ENCODE measurements at places on chromosomes 11 and 22.

GRCh38 chr11:30459821-30460220, 126.3 kb downstream of the MPPED2 start:
- DNase-seq = no peak

DNA sequence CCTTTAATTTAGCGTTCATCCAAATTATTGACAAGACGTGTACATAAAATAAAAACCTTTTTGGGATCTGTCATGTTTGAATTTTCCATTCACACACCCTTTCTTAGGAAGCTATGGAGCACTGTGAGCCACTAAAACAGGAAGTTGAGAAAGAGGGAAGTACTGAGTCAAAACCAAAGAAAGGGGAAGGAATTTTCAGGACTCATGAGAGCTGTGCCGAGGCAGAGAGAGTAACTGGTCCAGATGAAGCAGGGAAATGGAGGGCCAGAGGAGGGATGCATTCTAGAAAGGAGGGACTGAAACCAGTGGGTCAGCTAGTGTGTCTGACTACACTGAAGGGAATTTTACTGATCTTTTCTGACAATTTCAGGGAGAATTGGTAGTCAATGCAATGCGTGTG, 24.9 kb downstream of the APLP2 start:
- no peak for DNase-seq

- DNase-seq = no peak
Measured at GRCh38 chr11:12606597-12606996, 67.6 kb upstream of the TEAD1 start.

GRCh38 chr11:94586978-94587377, 19.8 kb downstream of the PIWIL4 start:
- no peak for DNase-seq

- no peak for DNase-seq
Measured at GRCh38 chr22:44603767-44604166, 98.2 kb upstream of the PRR5 start.

DNA sequence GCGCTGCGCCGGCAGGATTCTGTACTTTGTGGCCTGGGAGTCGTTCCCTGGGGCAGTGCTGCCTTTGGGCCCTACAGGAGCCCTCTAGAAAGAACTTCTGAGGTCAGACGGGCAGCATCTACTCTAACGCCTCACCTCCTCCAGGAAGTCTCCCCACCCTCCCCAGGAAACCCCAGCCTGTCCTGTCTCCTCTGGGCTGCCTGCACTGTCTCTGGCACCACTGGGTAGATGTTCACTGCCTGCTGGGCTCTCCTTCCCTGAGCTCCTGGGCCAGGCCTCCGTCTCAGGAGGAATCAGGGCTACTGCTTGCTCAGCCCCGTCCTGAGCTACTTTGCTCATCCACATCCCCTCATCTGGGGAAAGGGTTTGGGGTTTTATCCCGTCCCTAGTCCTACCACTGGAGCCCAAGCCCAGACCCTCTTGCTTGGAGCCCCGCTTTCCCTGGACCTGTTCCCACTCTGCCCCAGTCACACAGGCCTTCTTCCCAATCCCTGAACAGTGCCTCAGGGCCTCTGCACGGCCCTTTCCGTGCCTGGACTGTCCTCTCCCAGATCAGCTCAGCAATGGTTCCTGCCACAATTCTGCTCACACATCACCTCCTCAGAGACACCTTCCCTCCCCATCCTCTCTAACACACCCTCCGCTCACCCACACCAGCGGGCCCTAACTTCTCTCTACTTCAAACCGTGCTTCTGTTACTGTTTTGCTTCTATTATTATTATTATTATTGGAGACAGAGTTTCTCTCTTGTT, 11.3 kb upstream of the TREH start:
- no peak for DNase-seq

DNA sequence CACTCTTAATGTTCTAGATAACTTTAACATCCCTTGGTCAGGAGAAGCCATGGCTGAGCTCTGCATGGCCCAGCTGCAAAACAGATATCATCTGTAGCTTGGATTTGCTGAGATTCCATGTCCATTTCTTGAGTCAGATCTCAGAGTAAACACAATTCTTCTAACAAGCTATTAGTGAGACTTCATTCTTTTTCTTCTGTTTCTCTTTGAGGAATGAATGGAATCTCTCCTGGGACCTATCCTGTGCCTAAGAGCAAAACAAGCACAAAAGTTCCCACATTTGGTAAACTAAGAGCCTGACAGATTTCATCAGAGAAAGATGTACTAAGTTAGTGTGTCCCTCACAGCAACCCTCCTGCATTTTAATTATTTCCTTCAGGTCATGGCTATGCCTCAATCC, 142.8 kb downstream of the MAML2 start:
- DNase-seq = no peak

DNA sequence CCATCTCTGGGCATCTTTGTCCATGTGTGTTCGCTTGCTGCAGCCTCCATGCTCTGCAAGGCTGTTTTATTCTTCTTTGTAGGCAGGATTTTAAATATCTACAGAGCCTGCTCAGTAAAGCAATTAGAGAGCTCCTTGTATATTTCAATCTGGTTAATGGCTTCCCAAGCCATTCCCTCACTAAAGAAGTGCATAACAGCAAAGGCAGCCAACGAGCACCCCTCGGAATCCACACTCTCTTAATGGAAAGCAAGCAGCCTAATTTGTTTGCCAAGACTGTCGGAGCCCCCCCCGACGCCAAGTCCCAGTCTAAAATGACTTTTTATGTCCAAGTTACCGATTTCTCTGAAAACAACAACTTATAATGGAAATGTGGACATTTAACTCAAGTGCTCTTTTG, 123.6 kb downstream of the ARL14EP start:
- no peak for DNase-seq

DNA sequence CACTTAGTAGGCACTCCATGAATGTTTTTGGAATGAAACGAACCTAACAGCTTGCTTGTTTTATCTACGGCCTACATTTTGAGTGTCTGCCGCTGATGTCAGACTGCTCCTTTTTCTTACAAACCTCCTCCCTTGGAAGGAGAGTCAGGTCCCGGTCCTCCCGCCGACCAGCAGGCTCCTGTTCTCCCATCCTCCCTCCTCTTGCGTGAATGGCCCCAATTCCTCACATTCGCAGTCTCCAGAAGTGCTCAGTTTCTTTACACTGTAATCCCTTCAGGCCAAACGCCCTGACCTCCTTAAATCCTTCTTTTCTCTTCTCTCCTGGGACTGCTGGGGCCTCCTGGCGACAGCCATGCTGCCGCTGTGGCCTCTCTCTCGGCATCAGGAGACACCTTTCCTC, 82.6 kb upstream of the CSNK2A3 start:
- DNase-seq = no peak

DNA sequence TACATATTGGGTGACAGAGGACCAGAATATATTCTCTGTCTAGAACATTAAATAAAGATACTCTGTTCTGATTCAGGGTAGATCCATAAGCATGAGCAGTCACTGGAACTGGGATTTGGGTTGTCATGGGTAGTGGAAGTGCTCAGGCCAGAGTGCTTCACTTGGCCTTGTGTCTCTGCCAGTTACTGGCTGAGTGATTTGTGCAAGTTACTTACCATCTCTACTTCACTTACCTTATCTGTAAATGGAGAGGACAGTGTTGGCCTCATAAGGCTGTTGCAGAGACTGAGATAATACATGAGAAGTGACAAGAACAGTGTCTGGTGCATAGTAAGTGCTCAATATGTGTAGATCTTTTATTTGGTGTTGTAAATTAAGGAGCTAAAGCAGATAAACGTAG, 17.6 kb downstream of the ATXN10 start:
- no peak for DNase-seq

- no peak for DNase-seq
Measured at GRCh38 chr11:27928809-27929208, 179.1 kb downstream of the KIF18A start.

GRCh38 chr11:80146232-80146631, 705.4 kb upstream of the TENM4 start:
- no peak for DNase-seq

GRCh38 chr11:65880027-65880426, 390 bp downstream of the CTSW start:
- no peak for DNase-seq

GRCh38 chr11:78898266-78898775, 323.7 kb upstream of the NARS2 start:
- DNase-seq = no peak

DNA sequence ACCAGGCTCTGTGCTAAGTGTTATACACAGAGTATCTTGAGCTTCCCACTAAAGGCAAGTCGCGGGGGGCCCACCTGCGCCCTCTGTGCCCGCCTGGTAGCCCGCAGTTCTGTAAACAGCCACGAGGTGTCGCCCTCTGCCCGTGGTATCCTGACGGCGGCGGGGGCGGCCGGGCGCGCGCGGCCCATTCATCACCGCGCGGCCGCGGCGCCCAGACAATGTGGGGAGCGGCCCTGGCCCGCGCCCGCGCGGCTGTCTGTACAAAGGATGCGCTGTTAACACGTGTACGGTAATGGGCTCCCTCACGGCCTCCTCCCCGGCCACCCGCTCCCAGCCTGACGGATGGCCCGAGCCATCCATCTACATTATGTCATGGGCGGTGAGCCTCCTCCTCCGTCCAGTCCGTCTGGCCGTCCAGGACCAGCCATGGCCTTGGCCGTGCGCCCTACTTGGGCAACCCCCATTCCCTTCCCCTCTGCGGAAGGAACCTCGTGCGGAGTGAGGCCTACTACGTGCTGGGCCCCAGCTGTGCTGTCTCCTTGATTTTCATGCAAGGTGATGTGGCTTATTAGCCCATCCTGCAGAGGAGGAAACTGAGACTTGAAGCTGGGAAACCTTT, 99.4 kb downstream of the MIAT start:
- peak; percentile 26 for DNase-seq

- peak; percentile 73 for DNase-seq
Measured at GRCh38 chr22:50245214-50246072, 620 bp upstream of the TUBGCP6 start.

DNA sequence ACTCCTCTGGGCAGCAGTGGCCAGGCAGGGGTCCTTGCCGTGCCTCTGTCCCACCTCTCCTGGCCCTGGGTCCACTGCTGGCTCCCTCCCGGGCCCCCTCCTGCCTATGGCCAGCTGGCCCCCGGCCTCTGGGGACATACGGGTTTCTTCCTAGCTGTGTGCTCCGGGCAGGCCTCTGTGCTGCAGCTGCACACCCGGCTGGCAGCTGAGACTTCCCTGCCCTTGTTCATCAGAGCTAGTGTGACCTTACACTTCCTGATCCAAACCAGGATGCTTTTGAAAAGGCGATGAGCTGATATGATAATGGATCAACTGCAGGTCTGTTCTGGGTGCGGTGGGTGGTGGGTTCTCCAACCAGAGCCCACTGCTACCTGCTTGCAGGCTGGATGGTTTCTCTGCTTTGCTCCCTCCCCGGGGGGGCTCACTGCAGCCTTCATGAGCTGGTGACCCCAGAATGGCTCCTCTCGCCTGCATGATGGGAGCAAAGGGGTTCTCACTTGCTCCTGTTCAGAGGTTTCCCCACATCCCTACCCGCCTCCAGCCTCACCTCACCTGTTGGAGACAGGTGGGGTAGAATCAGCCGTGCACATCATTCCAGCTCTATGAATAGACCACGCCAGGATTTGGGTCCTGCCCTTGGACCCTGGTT, 13.3 kb downstream of the B3GAT1 start:
- no peak for DNase-seq

GRCh38 chr11:76830639-76831327, 29.9 kb upstream of the ACER3 start:
- DNase-seq = no peak

DNA sequence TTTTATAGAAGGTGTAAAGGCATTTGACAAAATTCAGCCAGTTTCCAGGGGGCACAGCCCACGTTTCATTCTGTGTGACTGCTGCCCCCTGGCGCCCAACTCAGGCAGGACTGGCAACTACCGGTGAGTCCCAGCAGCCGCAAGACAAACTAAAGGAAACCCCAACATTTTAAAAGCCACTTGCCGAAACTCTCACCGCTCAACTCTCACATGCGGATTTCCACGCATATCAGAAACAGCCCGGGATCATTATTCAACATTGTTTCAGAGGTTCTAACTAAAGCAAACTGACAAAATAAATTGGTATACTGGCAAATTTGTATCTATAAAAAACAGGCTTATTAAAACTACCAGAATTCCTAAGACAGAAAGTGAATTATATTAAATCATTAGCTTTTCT, 48.2 kb downstream of the MORC2 start:
- DNase-seq = peak; percentile 84

- DNase-seq = no peak
Measured at GRCh38 chr22:45101515-45102227, 62.1 kb upstream of the NUP50 start.

GRCh38 chr11:9146477-9146876, 55.1 kb upstream of the SCUBE2 start:
- DNase-seq = no peak

GRCh38 chr22:33639588-33640254, 280.6 kb downstream of the LARGE1 start:
- no peak for DNase-seq

- no peak for DNase-seq
Measured at GRCh38 chr11:126742582-126742981, 258.0 kb downstream of the KIRREL3 start.

DNA sequence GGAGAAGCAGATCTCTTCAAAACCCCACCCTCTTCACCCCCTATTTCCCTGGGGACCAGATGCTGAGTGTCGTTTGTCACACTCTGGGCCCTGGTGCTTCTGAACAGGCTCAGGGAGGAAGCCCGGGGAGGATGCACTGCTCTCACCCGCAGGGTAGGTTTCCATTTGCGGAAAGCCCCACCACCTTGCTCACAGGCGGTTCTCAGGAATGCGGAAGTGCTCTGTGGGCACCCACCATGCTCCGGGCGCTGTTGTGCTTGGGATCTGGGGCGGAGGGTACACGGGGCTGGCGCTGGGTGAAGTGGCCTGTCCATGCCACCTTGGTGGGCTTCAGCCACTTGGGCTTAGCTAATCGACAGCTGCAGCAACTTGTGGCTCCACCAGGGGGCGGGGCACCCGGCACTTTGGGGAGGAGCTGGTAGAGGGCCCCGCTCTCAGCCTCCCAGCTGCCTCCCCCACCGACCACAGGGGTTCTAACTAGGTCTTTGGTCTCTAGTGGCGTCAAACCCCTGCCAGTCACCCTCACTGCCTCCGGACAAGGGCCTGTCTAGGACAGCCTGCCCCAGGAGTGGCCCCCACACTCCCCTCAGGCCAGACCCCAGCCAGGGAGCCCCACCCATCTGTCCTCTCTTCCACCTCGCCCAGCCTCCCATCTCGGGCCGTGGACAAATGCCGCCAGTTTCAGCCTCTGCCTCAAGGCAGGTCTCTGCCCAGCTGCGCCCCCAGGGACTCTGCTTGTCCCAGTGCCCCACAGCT, 7.4 kb downstream of the NDUFV1 start:
- peak; percentile 70 for DNase-seq

- DNase-seq = no peak
Measured at GRCh38 chr11:83493917-83494316, 207.8 kb upstream of the CCDC90B start.

DNA sequence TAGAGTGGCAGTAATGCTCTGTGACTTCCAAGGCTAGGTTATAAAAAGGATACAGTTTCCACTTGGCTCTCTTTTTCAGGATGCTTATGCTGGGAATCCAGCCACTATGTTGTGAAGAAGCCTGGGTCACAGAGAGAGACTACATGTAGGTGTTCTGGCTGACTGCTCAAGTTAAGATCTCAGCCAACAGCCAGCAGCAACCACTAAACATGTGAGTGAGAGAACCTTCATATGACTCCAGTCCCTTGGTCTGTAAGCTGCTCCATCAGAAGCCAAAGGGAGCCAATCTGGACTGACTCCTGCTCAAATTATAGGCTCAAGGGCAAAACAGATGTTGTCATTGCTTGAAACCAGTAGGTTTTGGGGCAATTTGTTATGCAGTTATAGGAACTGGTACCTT, 162.7 kb downstream of the MAML2 start:
- no peak for DNase-seq

- DNase-seq = no peak
Measured at GRCh38 chr11:121445071-121445768, 6.9 kb upstream of the SORL1 start.
